ENCODE measurements at places on chromosomes 5 and 9.

- no peak for DNase-seq
These were observed 69.0 kb upstream of the IRX1 start for GRCh38 chr5:3526551-3527185.

GRCh38 chr9:92709954-92710353 is 40.0 kb upstream of the IPPK start:
- DNase-seq, result no peak

DNA sequence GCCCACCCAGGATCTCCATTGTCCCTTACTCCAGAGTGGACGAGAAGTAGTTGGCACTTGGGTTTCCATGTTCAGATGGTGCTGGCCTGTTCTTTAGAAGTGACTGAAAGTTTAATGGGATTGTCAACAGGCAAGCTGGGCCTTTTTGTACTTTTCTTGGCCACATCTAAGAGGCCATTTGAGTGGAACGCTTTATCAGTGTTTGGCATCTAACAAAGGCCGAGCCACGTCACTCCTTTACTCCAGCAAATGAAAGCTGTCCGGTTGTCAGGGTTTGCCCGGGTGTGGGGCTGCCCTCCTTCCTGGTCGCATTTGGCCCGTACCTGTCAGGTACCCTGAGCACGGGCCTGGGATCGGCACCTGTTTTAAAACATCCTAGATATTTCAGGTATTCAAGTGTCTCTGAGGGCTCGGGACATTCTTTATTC is 71.5 kb downstream of the RCL1 start:
- DNase-seq, result no peak

GRCh38 chr5:146725025-146725424 is 153.5 kb downstream of the PPP2R2B start:
- DNase-seq, result no peak

- no peak for DNase-seq
These were observed 28.2 kb downstream of the ERGIC1 start for GRCh38 chr5:172862165-172862801.

GRCh38 chr9:99868845-99869244 is 37.6 kb upstream of the STX17 start:
- DNase-seq, result no peak

DNA sequence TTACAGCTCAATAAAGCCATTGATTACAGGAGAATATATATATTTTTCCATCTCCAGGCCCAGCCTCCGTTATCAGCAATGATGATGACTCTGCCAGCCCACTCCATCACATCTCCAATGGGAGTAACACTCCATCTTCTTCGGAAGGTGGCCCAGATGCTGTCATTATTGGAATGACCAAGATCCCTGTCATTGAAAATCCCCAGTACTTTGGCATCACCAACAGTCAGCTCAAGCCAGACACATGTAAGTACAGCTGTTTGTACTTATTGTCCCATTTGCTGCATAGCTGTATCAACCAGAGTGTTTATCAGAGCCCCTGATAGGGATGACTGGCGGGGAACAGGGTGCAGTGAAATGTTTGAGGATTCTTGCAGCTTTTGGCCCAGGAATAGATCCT is 197.7 kb downstream of the NTRK2 start:
- DNase-seq, result no peak

DNA sequence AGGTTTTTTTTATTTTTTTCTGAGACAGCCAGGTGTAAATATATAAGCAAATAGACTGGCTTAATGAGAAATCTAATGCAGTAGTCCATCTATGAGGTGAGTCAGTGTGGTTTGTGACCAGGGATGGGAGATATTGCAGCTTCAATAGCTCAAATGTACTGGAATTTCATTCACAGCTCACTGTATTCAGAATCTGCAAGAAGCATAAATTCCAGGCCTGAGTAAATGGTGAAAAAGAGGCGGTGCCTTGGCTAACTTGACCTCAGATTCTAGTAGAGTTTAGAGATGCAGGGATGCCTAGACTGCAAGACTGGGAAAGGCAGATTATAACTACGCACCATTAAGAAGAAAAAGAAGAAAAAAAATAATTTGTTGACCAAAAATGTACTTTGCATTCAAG is 151.9 kb upstream of the SMC2 start:
- no peak for DNase-seq

GRCh38 chr5:154319736-154320135 is 126.1 kb upstream of the SAP30L start:
- DNase-seq, result no peak

DNA sequence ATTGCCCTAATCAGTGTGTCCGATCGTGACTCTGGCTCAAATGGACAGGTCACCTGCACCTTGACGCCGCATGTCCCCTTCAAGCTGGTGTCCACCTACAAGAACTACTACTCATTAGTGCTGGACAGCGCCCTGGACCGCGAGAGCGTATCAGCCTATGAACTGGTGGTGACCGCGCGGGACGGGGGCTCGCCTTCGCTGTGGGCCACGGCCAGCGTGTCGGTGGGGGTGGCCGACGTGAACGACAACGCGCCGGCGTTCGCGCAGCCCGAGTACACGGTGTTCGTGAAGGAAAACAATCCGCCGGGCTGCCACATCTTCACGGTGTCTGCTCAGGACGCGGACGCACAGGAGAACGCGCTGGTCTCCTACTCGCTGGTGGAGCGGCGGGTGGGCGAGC is 1.4 kb downstream of the PCDHA13 start:
- DNase-seq, result no peak

Measured in esophagus squamous epithelium (tissue), 5 donors.